ENCODE measurements at places on chromosomes 4 and X.

DNA sequence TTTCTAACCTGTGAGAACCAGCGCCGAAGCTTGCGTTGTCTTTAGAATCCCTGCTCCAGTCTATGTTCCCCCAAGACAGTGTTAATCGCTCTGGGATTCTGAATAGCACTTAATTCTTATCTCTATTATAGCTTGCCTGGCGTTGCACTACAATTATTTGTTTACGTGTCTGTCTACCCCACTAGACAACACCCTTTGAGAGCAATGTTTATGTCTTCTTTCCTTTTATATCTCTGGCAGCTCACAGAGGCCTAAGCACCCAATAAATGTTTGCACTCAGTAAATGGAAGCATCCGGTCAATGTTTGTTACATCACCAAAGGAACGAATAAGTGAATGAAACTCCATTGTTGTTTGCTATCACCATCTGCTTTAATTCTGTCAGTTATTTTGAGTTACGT is 4.8 kb upstream of the NHS start:
- DNase-seq = no peak

DNA sequence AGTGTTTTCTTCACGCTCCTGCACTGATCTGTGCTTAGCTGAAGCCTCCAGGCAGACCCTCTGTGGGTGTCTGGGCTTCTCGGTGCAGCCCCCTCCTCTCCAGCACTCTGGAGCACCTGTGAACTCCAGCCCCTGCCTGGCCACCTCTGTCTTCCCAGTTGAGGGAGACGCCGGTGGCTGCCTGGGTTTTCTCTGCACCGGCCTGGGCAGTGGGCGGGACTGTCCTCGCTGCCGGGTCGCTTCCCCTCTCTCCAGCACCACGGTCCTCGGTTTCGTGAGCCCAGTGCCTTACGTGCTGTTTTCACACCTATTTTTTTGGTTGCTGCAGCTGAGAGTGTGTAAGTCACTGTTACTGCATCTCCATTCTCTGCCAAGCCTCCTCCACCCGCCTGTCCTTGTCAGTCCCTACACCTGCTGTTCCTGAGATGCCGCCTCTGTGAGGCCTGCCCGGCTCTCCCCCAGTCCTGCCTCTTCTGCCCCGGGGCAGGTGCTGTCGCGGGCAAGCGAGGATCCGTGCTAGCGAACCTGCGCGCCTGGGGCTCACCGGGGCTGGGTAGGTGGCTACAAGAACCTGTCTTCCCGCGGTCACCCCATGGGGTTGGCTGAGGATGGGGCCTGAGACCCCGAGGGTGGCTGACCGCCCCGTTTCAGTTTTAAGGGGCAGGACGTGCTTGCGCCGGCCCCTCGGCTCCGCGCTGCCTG is 2.4 kb upstream of the FGFRL1 start:
- no peak for DNase-seq

- DNase-seq = no peak
These were observed 345.9 kb downstream of the FSTL5 start for GRCh38 chr4:161817914-161818313.

DNA sequence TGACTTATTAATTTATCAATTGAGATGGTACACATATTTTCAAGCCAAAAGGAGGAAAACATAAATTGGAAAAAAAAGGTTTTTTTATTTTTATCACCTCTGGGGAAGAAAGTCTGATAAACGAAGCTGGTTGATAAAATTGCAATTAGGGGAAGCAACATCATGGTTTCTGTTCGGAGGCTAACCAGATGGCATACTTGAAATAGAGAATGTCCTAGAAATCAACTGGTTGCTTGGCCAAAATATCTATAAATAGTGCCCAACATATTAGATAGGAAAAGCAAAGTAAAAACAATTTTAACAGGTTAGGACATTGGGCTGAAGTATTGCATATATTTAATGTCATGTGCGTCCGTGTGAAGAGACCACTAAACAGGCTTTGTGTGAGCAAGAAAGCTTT is 14.3 kb downstream of the KLKB1 start:
- DNase-seq = no peak

GRCh38 chr4:123393721-123394120 is 2.9 kb upstream of the SPRY1 start:
- no peak for DNase-seq

DNA sequence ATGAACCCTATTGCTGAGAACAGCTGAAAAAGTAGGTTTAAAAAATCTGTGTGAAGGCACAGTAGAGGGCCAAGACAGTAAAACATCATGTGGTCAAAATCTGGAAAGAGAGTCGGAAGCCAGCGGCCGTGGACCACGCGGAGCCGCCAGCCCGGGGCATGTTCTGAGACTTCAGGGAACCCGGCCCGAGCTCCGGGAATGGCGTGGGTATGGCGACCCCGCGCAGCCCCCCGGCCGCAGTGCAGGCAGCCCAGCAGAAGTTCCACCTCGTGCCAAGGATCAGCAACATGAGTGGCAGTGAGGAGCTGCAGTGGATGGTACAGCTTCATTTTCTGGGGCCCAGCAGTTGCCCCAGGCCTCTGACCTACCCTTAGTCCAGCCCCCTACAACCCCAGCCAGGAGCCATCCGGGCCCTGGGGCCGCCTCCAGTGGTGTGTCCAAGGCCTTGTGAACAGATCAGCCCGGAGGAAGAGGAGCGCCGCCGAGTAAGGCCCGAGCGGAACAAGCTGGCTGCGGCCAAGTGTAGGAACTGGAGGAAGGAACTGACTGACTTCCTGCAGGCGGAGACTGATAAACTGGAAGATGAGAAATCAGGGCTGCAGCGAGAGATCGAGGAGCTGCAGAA is 94.2 kb downstream of the LARP1B start:
- DNase-seq = no peak

GRCh38 chrX:39309721-39310152 is 508.5 kb downstream of the MID1IP1 start:
- DNase-seq = no peak

- no peak for DNase-seq
These were observed 304.6 kb upstream of the TENM3 start for GRCh38 chr4:181938631-181939030.

DNA sequence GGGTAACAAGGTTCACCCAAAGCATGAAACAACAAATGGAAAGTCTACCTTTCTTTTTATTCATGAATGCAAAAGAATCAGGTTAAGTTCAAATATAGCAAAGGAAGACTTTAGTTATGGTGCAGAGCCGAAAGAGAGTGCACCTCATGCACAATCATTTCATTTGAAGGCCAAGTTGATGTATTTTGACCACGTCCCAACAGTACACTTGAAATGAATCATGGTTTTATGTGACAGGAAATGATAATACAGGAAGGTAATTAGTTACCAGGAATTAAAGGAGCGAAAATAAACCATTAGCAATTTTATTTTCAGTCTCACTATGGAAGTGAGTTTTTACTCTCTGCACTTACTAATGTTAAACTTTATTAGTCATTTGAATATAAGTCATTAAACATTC is 281.2 kb upstream of the DIAPH2 start:
- DNase-seq = no peak

DNA sequence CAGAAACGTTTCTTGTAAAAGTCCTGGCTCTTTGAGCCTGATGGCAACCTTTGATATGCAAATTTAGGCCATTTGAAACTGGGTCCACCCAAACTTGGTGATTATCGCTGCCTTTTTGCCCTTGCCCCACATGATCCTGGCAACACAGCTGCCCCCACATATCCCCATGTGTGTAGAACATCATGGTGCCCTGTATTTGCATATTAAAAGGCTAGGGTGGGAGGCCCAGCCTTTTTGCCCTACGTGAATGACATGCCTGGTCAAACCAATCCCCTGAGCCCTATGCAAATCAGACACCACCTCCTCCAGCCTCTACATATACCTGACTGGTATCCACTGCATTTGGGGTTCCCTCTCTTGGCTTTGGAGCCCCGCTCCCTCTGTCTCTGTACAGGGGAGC is 202.4 kb downstream of the MAB21L2 start:
- DNase-seq = no peak

GRCh38 chr4:166422475-166422874 is 549.4 kb downstream of the TLL1 start:
- DNase-seq = no peak

DNA sequence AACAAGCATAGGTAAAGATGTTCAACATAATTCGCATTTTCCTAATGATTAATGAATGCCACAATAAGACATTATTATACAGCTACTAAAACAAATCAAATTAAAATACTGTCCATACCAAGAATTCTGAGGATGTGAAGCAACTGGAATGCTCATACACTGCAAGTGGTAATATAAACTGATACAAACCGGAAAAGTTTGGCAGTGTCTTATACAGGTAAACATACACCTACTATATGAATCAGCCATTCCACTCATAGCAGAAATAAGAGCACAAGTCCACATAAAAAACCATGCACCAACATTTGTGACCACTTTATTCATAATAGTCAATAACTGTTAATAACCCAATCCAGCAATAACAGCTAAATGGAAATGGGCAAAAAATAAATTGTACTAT is 79.3 kb downstream of the FBXW7 start:
- no peak for DNase-seq

DNA sequence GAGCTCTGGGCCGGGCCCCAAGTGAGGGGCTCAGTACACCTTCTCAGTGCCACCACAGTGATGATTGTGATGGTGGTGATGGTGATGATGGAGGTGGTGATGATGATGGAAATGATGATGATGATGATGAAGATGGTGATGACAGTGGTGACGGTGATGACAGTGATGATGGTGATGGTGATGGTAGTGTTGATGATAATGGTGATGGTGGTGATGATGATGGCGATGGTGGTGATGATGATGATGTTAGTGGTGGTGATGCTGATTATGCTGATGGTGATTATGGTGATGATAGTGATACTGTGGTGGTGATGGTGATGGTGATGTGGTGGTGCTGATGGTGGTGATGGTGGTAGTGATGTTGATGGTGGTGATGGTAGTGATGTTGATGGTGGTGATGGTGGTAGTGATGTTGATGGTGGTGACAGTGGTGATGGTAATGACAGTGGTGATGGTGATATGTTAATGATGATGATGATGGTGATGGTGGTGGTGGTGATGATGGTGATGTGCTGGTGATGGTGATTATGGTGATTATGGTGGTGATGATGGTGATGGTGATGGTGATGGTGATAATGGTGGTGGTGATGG is 29.9 kb downstream of the HMX1 start:
- no peak for DNase-seq

GRCh38 chr4:94968493-94968892 is 210.7 kb downstream of the BMPR1B start:
- no peak for DNase-seq

- DNase-seq = no peak
These were observed 210.0 kb upstream of the AGTR2 start for GRCh38 chrX:115960440-115961084.

- no peak for DNase-seq
These were observed 375 bp downstream of the FGFR3 start for GRCh38 chr4:1793496-1793840.

- DNase-seq = no peak
These were observed 49.1 kb downstream of the ABLIM2 start for GRCh38 chr4:8109406-8110065.

GRCh38 chrX:36443007-36443406 is 523.5 kb downstream of the CFAP47 start:
- no peak for DNase-seq

DNA sequence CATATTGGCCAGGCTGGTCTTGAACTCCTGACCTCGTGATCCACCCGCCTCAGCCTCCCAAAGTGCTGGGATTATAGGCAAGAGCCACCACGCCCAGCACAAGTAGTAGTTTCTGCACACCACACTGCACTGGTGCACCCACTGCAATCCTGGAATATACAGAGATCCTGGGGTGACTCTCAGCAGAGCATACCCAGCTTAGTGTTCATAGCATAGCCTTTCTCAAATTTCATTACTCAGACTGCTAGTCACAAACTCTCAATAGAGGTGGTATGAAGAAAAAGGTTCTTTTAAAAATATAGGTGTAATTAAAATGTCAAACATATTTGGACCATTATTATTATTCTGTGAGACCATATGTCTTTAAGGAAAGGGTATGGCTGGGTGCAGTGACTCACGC is 6.2 kb upstream of the ARHGAP10 start:
- no peak for DNase-seq

GRCh38 chr4:43394976-43395375 is 502.5 kb downstream of the GRXCR1 start:
- DNase-seq = no peak

- no peak for DNase-seq
These were observed 63.9 kb downstream of the FHDC1 start for GRCh38 chr4:153000076-153000420.

- DNase-seq = no peak
These were observed 11.6 kb downstream of the UNC5C start for GRCh38 chr4:95537191-95537590.

DNA sequence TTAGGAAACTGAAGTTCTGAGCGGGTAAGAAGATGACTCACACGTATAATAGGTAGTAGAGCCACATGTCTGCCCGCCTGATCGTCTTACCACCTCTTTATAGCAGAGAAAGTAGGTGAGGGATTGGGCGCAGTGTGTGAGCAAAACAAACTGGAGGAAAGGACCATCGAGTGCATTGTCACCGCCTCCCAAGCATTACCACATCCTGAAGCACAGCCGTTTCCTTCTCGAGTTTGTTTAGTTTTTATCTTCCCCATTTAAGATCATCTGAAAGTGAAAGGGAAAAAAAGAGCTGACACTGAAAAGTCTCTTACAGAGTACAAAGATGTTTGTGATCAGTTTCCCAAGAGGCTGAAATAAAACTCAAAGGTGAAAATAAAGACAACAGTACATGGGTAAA is 14.8 kb downstream of the PDK3 start:
- no peak for DNase-seq

GRCh38 chrX:38552721-38553120 is 8.6 kb upstream of the TSPAN7 start:
- no peak for DNase-seq

DNA sequence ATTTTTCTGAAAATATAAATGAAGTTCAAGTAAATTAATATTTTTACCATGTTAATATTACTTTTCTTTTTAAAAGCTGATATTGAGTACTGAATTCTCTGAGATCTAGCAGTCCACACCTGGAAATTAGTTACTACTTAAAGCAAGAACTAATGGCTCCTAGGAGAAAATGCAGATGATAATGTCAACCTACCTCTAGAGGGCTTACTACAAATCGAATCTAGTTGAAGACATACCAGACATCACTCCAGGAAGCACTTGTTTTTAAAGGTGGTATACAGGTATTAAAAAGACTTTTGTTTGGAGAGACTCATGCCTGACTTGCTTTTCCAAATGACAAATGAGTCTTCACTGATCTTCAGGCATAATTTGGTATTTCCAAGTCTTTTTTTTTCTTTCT is 516.4 kb upstream of the BOD1L1 start:
- no peak for DNase-seq
